ENCODE measurements at places on chromosomes 11 and 22.

DNA sequence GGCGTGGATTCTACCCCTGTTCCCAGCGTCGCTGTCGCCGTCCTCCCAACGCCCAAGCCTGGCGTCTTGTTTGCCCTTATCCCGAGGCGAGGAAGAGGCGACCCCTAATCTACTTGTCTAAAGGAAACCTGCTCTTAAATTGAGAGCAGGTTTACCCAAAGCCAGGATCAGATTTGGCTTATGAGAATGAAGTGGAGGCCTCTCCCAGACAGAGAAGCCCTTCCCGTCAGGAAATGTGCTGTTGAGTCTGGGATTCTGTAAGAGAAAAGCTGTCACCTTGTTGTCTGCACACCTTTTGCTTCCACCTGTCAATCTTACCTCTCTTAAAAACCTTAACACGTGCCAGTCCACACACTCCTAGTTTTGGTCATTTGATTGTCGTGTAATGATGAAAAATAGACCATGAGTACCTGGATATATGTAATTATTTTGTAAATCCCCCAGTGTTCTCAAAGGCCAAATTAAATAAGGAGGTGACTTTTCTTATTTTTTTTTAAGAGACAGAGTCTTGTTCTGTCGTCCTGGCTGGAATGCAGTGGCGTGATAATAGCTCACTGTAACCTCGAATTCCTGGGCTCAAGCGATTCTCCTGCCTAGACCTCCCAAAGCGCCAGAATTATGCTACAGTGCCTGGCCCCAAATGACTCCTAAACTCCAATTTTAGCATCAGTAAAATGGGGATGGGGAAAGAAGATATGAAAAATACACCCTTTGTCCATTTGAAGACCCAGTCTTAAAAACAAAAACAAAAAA lies 627 bp downstream of the GTF2H1 start:
- DNase-seq = no peak

GRCh38 chr11:21195995-21196394 lies 526.6 kb downstream of the NELL1 start:
- no peak for DNase-seq

GRCh38 chr11:92828556-92828955 lies 140.9 kb upstream of the MTNR1B start:
- no peak for DNase-seq

DNA sequence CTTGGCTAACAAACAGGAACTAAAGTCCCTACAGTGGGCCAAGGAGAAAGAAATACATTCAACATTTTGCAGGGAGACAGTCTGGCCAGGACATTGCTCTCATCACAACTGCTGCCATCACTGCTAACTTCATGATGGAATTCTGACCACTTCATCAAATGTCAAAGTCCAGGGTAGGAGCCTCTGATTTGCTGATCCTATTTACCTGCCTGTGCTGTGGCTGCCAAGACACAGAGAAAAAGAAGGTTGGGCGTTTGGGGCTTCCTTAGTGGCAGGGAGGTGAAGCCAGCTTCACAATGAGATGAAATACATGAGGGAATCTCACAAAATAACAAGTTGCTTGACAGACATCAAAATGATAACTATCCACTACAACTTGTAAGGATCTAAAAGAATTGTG lies 343.9 kb upstream of the CADM1 start:
- DNase-seq = no peak

DNA sequence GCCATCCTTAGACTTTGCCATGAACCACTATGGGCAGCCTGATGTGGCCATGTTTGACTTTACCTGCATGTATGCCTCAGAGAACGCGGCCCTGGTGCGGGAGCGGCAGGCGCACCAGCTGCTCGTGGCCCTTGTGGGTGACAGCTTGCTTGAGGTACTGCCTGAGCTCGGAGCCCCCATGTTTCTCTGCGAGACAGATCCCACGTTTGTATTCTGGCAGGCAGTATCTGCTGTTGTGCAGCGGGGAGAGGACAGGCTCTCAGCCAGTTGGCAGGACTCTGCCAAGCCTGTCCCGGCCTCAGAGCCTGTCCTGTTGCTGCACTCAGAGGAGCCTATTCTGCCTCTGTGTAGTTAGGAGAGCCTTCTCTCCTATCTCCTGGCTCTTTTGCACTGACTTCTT lies 109.9 kb downstream of the MICAL2 start:
- DNase-seq = no peak

DNA sequence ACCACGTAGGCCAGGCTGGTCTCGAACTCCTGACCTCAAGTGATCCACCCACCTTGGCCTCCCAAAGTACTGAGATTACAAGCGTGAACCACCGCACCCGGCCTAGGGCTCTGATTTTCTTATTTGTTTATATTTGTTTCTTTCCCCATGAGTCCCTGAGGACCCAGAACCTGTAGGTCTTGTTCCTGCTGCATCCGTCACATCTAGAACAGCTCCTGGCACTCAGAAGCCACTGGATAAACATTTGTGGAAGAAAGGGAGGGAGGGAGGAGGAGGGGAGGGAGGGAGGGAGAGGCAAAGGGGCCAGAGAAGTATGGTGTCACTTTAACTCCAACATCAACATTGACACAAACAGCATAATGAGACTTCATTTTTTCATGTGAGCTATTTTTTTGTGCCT lies 67.7 kb downstream of the CELSR1 start:
- no peak for DNase-seq

DNA sequence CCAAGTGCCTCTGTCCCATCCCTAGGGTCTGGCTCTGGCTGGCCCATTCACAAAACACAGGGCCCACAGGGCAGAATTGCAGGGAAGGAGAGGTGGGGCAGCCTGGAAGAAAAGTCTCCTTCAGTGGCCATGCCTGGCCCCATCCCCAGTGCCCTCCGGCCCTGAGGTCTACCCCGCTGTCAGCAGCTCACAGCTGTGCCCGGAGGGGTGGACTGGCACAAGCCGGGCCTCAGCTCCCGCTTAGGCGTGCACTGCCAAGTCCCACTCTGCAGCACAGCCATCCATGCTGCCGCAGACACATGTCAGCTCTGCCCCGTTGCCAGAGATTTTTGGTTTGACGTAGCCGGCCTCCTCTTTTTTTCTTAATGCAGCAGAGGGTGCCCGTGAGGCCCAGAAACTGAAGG lies 3.9 kb upstream of the SCN2B start:
- DNase-seq = no peak

DNA sequence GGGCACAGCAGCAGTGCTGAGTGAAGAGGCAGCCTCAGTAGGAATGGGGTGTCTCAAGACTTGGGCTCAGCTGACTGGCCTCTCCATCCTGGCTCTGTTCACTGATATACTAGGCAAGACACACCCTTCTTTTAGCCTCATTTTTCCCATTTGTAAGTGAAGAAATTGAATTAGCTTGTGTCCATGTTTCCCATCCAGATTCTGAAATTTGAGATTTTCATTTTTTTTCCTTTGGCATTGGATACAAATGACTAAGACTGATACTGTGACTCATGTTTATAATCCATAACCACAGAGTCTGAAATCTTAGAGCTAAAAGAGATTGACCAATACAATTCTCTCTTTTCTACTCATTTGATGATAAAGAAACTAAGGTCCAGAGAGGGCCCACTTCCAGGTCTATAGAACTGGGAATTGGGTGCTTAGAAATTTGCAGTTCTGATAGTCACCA lies 110.9 kb downstream of the KCNC1 start:
- no peak for DNase-seq

DNA sequence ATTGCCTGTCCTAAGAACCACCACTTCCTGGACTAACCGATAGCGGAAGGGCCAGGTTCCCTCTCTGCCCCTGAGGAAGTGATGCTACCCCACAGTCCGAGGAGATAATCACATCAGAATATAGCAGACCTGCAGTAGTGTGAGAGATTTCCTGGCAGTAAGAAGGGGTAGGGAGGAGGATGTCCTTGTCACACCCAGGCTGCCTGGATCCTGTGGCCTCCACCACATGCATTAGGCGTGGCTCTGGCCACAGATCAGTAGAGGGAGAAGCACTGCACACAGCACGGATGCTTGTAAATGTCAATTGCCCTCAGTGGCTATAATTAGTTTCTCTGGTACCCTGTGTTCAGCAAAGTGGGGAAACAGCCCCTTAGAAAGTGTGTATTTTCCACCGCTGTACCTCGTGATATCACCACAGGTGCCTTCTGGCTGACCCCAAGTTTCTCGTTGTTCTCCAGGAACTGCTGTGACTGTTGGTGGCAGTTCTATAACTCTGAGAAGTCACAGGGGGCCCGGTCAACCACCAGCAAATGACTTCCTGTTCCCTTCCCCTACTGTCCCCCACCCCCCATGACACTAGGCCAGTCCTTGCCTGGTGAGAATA lies 61.8 kb downstream of the UBASH3B start:
- DNase-seq = peak; percentile 17

DNA sequence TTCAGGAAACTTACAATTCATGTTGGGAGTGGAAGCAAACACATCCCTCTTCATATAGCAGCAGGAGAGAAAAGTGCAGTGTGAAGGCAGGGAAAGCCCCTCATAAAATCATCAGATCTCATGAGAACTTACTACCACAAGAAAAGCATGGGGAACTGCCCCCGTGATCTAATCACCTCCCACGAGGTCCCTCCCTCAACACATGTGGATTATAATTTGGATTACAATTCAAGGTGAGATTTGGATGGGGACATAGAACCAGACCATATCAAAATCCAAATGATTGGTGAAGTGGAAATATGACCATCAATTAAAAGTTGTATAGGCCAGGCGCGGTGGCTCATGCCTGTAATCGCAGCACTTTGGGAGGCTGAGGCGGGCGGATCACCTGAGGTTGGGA lies 1268.0 kb downstream of the JRKL start:
- DNase-seq = no peak

GRCh38 chr11:120339394-120339890 lies 3.2 kb downstream of the ARHGEF12 start:
- no peak for DNase-seq

GRCh38 chr11:69828971-69829344 lies 9.7 kb upstream of the FGF3 start:
- no peak for DNase-seq

GRCh38 chr11:21769188-21769587 lies 423.7 kb upstream of the ANO5 start:
- DNase-seq = no peak

- DNase-seq = no peak
These were observed 66.0 kb upstream of the HORMAD2 start for GRCh38 chr22:30014244-30014643.

DNA sequence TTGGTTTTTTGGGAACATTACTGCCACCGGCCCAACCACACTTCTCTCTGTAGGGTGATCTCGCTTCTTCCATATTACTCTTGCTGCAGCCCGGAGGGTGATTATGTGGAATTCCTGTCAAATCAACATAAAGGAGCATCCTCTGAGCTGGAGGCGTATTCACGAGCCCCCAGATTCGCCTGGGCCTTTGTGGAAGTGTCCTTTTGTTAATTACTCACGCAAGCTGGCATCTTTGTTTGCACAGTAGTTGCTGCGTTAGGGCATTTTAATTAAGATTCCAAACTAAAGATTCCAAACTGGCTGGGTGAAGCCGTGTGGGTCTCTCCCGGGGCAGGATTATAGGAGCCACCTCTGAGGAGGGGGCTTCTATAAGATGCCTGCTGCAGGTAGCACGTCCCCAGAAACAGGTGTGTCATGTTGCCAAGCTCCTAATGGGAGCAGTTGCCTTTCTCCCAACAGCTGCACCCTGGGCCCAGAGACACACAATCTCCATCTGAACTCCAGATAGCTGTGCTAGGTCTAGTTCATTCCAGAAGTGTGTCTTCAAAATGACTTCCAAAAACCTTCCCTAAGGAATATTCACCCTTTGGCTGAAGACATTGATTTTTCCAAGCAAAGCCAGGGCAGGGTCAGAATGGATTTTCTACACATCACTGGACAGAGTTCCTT lies 40.9 kb downstream of the SHISAL1 start:
- no peak for DNase-seq

GRCh38 chr11:128734103-128734831 lies 40.4 kb downstream of the FLI1 start:
- DNase-seq = no peak

DNA sequence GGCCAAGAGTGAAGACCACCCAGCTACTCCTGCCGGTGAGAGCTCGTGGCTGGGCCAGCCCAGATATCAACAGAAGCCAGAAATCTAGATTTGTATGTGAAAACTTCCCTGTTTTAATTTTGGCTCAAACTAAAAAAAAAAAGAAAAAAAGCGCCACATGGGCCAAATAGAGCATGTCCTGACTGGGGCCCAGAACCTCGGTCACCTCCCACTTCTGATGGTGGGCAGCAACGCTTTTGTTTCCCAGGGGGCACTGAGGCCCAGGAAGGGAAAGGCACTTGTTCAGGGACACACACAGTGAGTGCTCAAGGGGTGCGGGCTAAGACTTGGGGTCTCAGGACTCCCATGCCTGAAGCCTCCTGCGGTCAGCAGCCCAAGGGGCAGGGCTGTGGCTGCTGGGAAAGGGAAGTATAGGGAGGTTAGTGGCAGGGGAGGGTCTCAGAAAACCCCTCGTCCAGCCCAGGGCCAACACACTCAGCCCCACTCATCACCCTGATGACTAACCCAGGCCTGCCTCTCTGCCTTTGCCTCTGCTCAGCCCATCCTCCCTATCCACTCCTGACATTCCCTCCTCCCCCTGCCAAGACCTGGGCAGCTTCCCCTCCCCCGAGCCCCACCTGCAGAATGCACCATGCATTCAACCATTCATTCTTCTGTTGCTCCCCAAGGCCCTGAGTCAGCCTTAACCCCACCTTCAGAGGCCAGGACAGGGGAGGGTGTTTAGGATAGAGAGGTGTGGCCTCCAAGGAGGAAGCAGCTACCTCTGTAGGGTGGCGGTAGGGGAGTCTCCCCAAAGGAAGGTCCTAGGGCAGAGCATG lies 30.0 kb upstream of the TCF20 start:
- no peak for DNase-seq

DNA sequence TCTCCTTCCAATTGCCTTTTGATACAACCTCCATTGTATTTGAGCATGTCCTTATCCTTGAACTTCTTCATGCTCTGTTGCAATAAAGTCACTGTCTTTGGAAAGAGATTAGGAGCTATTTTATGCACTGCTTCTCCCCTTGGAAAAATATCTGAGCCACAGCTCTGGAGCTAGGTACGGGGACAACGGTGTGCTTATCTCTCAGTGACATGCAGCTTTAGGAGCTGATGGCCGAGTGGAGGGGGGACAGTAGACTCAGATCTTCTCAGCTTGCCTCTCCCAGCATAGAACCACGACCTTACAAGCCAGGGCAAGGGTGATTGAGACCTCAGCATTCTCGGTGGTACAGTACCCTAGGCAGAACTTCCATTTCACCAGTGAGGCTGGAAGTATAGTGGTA lies 64.1 kb downstream of the HORMAD2 start:
- DNase-seq = no peak

GRCh38 chr11:44029977-44030911 lies 17.5 kb upstream of the ACCSL start:
- DNase-seq = no peak

DNA sequence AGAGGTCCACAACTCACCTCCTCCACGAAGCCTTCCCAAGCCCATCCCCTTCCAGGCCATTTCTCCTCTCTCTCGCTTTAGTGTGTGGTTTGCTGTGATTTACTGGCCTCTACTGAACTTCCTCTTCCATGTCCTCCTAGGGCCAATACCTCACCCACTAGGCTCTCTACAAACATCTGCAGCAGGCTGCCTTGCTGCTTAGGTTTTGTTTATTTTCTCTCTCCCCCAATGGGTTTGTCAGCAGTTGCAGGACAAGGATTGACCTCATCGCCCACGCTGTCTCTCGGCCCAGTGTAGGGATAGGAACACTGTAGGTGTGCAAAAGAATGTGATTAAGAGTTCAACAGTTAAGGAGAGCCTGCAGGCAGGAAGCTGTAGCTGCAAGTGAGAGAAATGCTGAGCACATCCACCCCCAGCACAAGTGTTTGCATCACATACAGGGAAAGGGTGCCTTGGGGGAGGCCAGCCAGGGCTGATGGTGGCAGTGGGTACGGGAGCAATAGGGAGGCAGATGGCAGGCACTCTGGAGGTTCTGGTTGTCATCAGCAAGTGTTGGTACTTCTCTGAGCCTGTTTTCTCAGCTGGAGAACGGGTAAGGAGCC lies 1.4 kb downstream of the PC start:
- DNase-seq = no peak
